D341Med (cell line): ENCODE measurements at places on chromosomes 3 and 15.

DNA sequence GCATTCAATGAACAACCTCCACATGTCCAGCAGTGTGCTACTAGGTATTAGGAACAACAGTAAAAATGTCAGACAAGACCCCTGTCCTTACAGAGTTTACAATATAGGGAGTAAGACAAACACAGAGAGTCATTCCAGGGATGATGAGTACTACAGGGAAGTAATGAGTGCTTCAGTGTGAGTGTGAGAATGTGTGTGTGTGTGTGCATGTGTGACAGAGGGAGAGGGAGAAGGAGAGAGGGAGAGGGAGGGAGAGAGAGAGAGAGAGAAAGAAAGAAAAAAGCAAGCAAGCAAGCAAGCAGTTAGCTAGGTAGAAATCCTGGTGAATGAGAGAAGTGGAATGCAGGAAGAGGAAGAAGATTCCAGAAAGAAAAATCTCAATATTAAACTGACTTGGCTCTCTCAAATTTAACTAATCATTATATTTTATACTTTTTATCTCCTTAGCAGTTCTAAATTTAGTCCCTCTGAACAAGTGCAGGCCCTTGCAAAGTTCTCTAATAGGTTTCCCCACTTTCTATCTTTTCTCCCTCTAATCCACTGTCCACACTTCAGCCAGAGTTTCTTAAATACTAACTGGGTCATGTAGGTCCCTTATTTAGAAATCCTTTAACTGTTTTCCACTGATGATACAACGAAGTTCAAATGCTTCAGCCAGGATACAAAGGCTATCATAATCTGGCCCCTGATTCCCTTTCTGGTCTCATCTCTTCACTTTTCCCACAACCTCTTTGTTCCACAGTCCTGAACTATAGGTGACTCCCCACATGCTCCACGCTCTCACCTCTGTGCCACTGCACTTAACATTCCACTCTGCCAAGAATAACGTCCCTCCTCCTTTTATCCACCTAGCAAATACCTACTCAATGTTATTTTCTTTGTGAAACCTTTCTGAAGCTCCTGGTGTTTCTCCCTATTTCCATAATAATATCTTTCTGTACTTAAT is 10.3 kb downstream of the DCBLD2 start:
- no peak for DNase-seq

DNA sequence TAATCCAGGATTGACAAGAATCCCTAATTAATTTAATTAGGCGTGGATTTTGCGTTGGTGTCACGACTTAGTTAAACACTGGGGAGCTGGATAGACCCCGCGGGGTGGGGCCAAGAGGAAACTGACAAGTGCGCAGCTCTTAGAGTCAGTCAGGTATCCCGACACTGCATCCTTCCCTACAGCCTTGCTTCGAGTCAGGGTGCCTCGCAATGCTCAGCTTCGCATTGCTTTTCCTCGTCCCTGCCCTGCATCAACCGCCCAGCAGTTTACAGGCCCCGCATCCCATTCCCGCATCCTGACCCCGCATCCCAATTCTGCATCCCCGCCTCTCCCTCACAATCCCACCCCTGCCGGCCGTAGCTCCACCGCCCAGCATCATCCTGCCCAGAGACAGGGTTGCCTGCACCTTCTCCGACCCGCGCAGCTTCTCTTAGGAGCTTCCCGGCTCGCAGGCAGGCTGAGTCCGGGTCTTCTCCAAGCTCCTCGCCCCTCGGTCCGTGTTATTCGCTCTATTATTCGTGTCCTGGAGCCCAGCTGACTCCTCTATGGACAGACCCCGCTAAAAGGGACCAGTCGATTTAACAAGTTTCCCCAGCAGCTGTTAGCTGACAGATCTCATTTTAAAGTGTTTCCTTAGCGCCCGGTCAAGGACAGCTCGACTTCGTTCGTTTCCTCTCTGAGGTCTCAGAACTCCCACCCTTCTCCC is 699 bp upstream of the SHOX2 start:
- DNase-seq, result peak; percentile 52

DNA sequence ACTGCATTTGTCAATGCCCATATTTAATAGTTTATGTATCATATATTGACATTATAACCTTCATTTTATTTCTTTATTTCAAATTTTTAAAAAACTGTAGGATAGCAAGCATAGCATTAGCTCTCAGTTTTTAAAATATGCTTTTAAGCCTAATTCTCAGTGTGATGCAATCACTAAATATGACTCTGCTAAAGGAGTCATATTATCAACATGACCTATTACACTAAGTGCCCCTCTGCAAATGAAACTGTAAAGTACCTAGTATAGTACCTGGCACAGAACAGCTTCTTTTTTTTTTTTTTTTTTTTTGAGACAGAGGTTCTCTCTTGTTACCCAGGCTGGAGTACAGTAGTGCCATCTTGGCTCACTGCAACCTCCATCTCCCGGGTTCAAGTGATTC is 179.4 kb upstream of the CGNL1 start:
- no peak for DNase-seq

GRCh38 chr3:123930445-123930844 is 30.6 kb downstream of the CCDC14 start:
- DNase-seq, result no peak
